ENCODE measurements at places on chromosomes 11 and 22.

DNA sequence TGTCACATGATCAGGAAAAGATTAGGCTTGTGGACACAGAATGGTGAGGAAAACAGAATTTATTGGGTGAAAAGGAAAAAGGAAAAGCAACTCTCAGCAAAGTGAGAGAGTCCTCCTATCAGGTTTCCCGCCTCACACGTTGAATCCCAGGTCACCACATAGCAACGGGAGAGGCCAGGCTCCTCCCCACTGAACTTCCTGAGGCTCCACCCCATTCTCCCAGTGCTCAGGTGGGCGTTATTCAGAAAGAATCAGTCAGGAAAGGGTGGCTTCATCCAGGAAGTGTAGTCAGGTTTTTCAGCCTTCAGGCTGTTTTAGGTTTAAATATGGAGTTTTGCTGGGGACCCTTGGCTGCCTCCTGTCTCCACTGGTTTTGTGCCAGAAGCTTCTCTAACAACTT lies 66.9 kb downstream of the SPON1 start:
- no peak for DNase-seq

DNA sequence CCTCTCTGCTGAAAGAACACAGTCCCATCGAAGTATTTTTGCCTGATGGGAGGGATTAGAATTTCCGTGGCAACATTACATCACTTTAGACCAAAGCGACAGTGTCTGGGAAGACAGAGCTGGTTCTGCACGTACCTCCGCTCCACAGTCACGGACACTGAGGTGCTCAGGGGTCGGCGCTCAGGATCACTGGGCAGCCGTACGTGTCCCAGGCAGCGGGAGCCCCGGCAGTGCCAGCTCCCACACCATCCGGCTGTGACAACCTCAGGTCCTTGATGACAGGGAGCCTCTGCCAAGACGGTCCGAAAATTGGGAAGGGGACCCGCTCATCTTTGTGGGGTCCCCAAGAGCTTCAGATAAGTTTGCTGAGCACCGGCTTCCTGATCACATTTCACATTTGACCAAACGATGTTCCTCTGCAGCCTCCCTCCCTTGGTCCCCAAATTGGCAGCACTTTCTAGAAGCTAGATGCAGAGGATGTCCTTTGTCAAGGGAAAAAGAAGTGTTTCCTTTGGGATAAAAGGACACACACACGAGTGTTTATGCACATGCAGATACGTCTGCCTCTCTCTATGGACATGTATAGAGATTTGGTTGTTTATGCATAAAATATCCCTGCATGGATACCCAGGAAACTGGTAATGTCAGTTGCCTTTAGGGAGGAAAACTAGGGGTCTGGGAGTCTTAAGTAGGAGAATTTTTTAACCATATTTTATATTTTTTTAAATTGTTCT lies 61.6 kb upstream of the LINC01488 start:
- no peak for DNase-seq

- DNase-seq, result no peak
These were observed 69.7 kb downstream of the FANCF start for GRCh38 chr11:22555881-22556280.

GRCh38 chr11:36500315-36500721 lies 9.8 kb downstream of the TRAF6 start:
- DNase-seq, result no peak
